ENCODE measurements at places on chromosomes 6 and 20.

- DNase-seq = no peak
Measured at GRCh38 chr6:3390698-3391097, 66.2 kb downstream of the SLC22A23 start.

DNA sequence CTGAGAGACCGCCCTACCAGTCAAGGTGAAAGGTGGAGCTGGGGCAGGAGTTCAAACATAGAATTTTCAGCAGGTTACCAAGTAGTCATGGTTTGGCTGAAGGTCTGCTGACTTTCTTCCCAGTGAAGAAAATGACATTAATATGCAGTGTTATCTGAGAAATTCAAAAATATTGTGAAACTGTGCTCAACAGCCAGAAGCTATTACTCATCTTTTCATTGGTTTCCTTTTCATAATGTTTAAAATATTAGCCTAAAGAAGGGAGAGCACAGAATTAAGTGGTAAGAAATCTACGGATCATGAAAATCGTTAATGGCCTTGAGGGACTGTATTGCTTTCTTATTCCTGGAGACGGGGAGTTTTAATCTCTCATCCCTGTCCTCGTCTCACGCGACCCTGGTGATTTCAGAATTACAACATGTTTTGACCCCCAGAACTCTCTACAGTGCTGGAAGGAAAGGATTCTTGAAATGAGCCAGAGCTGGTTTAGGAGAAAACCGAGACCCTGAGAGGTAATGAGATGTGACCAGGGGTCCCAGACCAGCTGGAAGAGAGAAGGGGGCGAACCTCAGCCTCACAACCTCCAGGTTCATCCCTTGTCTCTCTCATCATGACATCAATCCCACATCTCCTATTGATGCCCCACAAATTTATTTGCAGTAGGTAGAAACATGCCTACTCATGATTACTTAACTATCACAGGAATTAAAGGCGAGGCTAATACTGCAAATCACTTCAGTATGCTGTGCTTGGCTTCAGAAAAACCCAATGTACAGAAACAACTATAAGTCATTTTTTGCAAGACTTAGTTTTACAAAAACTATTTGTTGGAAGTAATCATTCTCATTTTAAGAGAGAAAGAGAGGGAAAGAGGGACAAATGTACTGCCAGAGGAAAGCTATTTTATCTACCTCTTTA, 209.5 kb downstream of the FNDC1 start:
- DNase-seq = no peak

DNA sequence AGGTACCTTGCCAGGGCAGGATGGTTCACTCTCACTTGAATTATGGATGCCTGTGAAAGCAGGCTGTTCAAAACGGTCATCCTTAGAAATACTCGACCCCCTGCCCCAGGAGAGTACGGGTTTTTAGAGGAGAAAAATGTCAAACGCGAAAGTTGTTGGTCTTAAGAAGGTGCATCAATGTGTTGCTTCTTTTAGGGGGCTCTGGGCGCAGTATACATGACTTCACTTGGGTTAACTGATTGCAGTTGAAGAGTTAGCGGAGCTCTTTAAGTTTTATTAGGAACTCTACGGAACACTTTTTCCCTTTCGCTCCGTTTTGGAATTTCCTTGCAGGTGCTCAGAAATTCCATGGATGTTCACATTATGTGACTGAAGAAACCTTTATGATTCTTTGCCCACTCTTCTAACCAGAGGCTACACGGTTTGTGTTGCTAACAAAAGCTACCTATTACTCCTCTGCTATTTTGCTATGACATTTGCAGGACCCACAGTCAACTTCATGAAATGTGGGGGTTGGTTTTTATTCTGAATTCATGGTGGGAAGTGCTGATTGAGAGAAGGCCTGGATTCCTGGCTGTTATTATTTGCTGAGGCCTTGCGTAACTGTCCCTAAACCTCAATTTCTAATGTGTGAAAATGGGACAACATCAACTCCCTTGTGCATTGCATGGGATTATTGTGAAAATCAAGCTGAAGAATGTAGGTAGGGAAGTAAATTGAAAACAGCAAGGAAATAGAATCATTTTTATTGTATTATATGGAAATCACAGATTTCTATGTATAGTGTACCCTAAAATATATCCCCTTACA, 845 bp downstream of the ENPP1 start:
- DNase-seq = no peak

DNA sequence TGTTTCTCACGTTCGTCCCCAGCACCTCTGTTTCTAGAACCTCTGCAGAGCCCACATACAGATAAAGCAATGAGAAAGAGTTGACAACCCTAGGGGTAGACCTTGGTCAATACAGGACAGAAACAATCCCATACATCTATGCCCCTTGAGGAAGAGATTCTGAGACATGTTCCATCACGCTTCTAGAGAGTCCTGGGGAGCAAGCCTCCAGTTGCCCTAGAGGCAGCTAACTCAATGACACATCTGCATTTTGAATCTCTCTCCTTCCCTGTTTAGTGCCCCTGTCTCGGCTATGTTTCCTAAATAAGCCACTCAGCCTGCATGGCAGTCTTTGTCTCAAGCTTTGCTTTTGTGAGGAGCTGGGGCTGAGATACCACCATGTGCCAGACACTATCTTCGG, 435.3 kb downstream of the CD83 start:
- DNase-seq = no peak

GRCh38 chr20:43265449-43265848, 75.7 kb upstream of the PTPRT start:
- DNase-seq = no peak

GRCh38 chr20:5612581-5613301, 137.5 kb upstream of the SHLD1 start:
- DNase-seq = no peak

DNA sequence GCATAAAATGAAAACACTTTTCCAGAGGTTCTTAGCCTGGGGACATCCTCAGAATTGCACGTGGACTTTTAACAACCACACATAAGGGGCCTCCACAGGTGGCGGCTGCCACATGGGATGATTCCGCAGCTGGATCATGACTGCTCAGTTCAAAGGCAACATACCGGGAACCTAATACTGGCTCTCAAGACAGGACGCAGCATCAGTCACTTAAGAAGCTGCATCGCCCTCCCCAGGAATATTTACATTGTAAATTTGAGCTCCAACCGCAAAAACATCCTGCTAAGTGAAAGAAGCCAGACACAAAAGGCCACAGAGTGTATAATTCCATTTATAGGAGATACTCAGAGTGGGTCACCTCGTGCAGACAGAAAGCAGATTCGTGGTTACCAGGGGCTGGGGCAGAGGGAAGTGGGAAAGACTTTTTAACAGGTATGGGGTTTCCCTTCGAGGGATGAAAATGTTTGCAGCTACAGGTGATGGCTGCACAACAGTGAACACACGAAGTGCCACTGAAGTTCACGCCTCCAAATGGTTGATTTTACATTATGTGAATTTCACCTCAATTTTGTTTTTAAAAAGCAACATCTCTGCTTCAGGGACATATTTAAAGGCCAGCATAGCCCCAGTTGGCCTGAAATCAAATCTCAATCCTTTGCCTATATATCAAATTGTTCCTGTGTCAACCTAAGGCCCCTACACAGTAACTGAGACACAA, 141.5 kb downstream of the BMP7 start:
- no peak for DNase-seq

DNA sequence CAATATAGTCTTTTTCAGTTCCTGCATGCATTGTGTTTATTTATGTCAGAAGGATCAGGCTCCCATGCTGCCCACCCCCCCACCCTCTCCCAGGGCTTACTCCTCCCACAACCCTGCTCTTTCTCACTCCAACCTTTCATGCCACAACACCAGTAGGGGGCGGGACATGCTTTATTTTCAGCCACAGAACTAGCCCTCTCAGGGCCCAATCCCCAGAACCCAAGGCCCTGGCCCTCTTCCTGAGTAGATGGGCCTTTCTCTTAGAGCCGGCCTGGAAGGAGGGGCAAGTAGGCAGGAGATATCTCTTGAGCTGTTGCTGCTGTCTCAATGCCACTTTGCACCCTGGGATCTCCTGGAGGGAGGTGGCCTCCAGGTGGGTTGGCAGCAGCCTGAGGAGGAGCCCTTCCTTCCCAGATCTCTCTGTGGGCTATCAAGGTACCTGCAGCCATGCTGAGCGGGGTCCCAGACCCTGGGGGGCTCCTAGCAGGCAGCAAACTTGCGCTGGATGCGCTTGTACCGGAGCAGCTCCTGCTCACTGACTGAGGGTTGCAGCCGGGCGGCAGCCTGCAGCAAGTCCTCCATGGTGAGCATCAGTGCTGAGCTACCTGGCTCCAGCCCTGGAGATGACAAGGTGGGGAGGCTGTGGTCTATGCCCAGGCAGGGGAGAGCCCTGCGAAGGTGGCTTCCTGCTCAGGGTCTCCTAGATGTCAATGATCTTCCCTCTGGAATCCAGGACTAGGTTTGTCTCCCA, 3.5 kb downstream of the GNMT start:
- no peak for DNase-seq

- no peak for DNase-seq
Measured at GRCh38 chr20:40280616-40281015, 408.4 kb downstream of the MAFB start.

- DNase-seq = no peak
Measured at GRCh38 chr6:46734867-46735719, at the start of gene PLA2G7. Gene PLA2G7 (minus strand): TSS chr6:46735375. CDS start chr6:46722891, 12,484 bp downstream.

GRCh38 chr20:63518946-63519667, 1.5 kb upstream of the PPDPF start:
- DNase-seq = no peak

DNA sequence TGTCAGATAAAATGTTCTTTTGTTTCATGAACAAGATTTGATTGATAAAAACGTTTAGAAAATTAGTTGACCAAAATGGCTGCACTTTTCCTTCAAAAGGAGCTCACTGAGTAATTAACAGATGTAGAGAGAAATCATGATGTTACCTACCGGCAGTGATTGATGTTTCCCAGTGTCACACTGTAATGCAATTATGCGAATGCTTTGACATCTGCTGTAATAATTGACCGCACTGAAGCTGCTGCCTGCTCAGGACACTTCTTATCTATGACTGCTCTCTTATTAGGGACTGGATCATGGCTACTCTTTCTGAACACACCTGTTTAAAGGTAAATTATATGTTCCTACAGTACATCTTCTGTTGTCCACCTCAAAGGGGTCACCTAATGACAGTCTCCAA, 94.6 kb downstream of the GPR63 start:
- DNase-seq = no peak

GRCh38 chr20:57831993-57832585, 122.3 kb upstream of the PMEPA1 start:
- no peak for DNase-seq

- no peak for DNase-seq
Measured at GRCh38 chr6:52307900-52308372, 23.4 kb upstream of the MCM3 start.

GRCh38 chr6:21241231-21242130, 352.1 kb upstream of the SOX4 start:
- no peak for DNase-seq

DNA sequence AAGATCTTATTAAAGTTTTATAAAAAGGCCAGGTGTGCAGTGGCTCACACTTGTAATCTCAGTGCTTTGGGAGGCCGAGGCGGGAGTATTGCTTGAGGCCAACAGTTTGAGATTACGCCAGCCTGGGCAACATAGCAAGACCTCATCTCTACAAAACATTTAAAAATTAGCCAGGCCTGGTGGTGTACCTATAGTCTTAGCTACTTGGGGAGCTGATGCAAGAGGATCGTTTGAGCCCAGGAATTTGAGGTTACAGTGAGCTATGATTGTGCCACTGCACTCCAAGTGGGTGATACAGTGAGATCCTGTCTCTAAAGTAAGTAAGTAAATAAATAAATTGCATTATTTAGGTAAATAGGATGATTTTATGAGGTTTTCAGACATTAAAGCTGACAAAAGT, 183.2 kb downstream of the ISM1 start:
- no peak for DNase-seq

DNA sequence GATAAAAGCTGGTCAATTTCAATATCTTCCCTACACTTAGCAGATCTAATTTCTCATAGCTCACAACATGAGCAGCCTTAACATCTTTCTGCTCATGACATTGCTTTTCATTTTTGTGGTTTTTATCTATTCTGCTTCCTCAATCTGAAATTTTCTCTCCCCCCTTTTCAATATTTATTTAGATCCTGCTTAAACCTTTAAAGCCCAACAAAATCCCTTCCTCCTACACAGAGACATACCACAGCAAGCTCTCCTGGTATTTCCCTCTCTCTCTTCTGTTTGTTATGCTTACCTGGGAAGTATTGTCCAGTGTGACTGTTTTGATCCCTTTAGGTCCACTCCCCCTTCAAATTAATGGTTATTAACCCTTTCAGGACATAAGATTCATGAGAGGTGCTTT, 582.5 kb downstream of the RFPL4B start:
- no peak for DNase-seq

DNA sequence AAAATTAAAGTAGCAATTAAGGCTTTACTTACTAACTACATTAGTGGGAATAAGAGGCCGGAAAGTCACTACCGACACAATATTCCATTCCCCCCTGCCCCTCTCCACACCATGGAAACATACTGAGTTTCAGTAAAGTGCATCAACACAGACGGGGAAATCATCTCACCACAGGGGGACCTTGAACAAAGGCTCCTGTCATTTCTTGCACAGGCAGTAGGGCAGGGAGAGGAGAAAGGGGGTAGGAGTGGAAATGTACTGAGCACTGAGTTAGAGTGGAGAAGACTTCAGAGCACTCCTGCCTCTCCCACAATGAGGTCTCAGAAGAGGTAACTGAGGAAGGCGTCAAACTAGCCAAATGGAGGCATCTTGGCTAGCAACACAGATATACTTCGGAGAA, 1426.9 kb upstream of the EYS start:
- DNase-seq = no peak

- DNase-seq = no peak
Measured at GRCh38 chr20:4711511-4711910, 10.2 kb upstream of the PRND start.

GRCh38 chr6:168192195-168192900, 113.3 kb upstream of the FRMD1 start:
- DNase-seq = no peak

DNA sequence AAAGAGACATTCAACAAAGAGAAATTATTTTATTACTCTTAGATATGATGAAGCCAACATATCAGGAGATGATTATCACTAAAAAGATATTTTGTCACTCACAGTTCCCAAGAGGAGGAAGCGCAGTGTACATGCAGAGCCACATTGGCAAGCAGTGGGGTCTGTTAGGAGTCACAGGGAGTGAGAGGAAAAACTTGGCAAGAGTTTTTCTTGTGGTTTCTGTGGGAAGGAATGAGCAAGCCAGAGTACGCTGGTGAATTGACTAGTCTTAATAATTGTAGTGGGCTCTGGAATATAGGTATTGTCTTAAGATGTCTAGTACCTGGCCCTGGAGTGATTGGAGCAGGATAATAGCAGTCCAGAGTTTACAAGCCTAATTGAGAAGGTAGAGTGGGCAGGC, 1095.2 kb downstream of the GRIK2 start:
- peak; percentile 19 for DNase-seq
